Smooth muscle cell of bladder (primary cell): ENCODE measurements at places on chromosomes 12 and 14. TPM values are rescaled to one million over a fixed set of nuclear protein-coding genes. Genes with fewer than 3 reads are reported as not detected.

The CTSG gene
- not detected in 2 replicates for total RNA-seq

The CLBA1 gene
- 6.0 and 7.1 TPM in 2 replicates for total RNA-seq

The OR4K2 gene
- total RNA-seq: not detected in 2 replicates

The SYCP3 gene
- total RNA-seq: 0.14 and 0.46 TPM in 2 replicates

The ITGB7 gene
- 0.14 and 0.37 TPM in 2 replicates for total RNA-seq

The P2RX2 gene
- not detected in 2 replicates for total RNA-seq

The OTOGL gene
- total RNA-seq: 0.09 and 0.14 TPM in 2 replicates

The SPTB gene
- total RNA-seq: 0.14 TPM in 1 of 2 replicates, not detected in the other

The PPFIA2 gene
- total RNA-seq: 0.85 and 2.2 TPM in 2 replicates

The PSMB11 gene
- total RNA-seq: not detected in 2 replicates

The NFE2 gene
- total RNA-seq: 0.18 and 0.28 TPM in 2 replicates

The CFAP54 gene
- total RNA-seq: 1.1 and 1.4 TPM in 2 replicates

The BLTP3B gene
- 36.0 and 38.4 TPM in 2 replicates for total RNA-seq

The OR11H7 gene
- total RNA-seq: not detected in 2 replicates

The NPAS3 gene
- total RNA-seq: 0.28 and 0.83 TPM in 2 replicates

The TAS2R19 gene
- total RNA-seq: 4.0 and 4.1 TPM in 2 replicates

The RPGRIP1 gene
- not detected in 2 replicates for total RNA-seq

The MSRB3 gene
- 29.0 and 43.9 TPM in 2 replicates for total RNA-seq

The IFNG-AS1 gene
- total RNA-seq: not detected in 2 replicates

The OTUB2 gene
- total RNA-seq: 0.85 and 0.92 TPM in 2 replicates
